ENCODE measurements at places on chromosomes 11 and 22.

DNA sequence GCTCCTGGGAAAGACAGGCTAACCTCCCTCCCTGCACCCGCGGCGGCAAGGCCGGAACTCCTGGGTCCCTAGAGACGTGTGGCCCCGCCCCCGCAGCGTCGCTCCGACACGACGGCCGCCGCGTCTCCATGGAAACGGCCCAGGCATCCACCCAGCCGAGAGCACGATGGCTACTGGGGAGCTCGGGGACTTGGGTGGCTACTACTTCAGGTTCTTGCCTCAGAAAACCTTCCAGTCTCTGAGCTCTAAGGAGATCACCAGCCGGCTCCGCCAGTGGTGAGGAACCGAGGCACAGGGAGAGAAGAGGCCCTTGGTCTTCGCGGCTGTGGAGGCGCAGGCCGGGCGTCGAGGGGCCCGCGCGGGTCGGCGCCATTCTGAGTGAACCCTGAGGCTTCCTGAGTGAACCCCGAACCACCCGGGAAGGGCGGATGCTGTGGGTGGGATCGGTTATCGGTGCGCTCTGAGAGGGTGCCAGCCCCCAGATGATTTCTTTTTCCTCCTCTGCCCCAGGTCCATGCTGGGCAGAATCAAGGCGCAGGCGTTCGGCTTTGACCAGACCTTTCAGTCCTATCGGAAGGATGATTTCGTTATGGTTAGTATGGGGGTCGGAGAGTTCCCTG is at the start of gene CFAP300:
Gene CFAP300, plus strand, starts transcription at position 133 of the 620 bp plus-strand sequence. Its CDS starts 34 bp downstream, at position 167.
- no peak for DNase-seq

- no peak for DNase-seq
These were observed 2.0 kb upstream of the TCIRG1 start for GRCh38 chr11:68036717-68037239.

DNA sequence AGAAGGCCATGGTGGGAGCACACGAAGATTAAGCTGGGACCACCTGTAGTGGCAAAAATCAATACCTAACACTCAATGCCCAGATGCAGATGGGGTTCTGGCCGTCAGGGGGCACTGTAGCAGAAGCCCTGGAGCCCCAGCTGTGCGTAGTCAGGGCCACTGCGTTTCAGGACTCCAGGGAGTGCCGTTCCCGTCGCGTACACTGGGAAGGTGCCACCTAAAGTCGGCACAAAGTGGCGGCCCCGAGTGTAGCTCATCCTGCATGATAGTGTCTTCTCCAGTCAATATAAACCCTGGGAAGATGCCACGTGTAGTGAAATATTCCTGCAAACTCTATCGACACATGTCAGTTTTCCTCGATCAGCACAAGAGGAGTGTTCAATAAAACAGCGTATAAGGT is 123.8 kb upstream of the NTM start:
- DNase-seq = no peak

DNA sequence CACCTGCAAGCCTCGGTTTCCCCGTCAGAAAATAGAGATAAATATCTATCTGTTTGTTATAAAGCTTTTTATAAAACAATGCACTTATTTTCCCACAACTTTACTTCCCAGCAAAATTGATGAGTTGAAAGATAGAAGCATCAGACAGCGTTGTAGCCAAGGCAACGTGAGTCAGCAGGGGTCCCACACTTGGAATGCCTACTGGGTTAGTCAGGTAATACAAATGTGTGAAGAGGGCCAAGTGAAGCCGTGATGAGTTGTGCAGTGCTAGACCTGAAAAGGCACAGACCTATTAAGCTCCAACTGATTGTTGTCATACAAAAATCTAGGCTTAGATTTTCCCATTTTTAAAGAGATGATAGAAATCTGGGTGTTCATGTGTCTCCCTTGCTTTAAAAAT is 118.7 kb downstream of the PGR start:
- DNase-seq = no peak

DNA sequence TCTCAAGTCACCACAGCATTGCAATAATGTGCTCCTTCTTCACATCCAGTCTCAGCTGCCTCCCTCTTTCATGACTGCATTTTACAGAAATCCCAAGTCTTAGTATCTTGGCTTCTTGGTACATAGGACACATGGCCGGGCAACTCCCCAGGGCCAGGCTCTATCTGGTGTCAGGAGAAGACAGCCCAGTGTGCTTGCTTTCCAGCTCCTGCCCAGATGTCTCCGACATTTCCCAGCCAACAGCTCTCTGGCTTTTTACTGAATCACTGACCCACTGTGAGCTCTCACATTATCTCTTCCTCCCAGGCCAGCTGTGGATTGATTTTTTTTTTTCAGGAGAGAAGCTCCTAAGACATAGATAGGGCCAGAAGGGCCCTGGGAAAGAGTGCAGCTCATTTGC is 346.0 kb upstream of the C11orf87 start:
- no peak for DNase-seq

DNA sequence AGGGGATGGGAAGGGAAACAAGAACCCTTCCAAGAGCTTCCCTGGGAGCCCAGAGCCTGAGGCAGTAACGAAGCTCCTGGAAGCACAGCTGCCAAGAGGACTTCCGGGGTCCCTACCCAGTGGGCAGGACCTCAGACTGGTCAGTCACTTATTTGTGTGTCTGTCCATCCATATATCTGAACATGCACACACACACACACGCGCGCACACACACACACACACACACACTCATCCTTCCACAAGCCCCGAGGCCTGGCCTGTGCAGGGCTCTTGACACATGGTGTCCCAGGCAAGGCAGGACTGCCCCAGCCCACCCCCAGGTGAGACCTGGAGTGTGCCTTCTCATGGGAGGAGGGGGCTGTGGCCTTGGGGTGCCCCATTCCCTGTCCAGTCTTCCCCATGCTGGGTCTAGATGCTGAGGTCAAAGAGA is 44.9 kb downstream of the IGLL5 start:
- DNase-seq = no peak

DNA sequence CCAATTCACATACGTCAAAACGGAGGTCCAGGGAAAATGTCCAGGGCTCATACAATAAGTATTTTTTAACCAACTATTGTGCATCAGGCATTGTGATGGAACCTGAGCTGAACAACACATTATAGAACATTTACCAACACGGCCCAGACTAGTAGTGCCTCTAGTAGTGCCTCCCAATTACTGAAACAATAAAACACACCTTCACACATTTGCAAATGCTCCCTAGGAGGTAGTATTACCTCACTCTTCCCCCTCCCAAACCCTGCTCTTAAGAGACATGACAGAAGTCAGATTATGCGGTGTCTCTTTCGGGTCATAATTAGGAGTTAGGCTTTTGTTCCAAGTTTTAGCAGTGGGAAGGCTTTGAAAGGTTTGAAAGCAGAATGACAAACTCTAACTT is 61.1 kb downstream of the PAK1 start:
- DNase-seq = no peak

- DNase-seq = no peak
These were observed 43.3 kb downstream of the CABIN1 start for GRCh38 chr22:24054356-24054755.

GRCh38 chr11:125304136-125304535 is 139.6 kb downstream of the PKNOX2 start:
- DNase-seq = no peak

DNA sequence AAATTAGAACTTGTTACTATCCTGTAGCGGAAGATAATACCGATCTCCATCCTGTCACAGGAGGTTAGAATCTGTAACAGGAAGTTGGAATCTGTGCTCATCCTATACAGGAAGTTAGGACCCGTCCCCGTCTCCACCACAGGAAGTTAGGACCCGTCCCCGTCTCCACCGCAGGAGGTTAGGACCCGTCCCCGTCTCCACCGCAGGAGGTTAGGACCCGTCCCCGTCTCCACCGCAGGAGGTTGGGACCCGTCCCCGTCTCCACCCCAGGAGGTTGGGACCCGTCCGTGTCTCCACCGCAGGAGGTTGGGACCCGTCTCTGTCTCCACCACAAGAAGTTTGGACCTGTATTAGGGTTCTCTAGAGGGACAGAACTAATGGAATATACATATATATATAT is 52.2 kb downstream of the FBLN1 start:
- no peak for DNase-seq

DNA sequence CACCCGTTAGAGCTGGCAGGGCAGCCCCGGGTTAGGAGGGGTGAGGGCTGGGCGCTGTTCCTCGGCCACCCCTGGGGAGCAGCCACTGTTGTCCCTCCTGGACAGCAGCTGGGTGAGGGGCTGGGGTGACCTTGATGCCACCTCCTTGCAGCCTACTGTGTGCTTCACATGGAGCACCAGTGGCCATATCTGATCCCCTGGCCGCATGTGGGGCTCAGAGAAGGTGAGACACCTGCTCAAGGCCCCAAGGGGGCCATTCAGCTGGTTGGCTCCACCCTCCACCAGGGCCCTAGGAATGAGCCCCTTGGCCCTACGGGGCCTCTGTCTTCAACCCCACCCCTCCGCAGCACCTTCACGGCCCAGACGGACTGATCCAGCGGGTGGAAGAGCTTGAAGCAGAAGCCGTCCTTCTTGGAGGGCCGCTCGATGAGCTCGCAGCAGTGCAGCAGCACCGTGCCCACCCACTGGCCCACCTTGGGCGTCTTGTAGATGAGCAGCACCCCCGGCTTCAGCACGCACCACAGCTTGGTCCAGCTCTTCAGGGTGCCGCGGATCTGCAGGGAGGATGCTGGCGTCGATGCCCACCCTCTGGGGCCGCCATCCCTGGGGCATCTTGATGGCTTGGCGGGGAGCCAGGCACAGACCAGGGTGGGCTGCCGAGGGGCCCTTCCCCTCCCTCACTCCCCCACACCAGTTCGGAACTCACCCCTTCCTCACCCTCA is 44.9 kb downstream of the OSBPL5 start:
- no peak for DNase-seq

- no peak for DNase-seq
These were observed 15.0 kb downstream of the CLDN5 start for GRCh38 chr22:19509191-19509590.

DNA sequence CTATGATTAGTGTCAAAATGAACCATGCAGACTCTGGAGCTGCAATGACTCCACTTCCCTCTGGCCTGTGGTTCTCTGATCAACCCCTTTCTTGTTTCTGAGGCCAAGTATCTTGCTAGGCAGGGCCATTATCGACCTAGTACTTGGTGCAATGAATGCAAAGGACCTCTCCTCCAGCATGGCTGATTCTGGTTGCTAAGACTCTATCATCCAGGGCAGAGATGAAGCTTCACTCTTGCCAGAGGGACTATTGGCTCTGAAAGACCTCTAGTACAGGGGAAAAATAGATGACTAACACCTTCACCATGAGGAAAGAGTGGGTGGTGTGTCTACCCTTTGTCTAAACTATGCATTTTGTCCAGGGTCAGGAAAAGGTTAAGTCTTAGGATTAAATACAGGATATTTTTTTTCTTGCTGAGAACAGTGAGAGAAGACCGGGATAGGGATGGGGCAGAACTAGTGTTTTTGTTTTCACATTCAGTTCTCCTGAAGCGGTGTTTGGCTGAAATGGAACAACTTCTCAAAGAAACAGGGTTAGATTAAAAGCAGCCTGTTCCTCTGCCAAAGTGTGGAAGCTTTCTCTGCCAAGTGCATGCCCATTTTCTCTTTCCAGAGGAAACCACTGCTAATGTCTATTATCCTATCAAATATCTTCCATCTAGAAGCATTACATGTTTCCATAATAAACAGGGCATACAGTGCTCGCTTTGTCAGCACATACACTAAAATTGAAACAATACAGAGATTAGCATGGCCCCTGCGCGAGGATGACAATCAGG is 5.0 kb upstream of the MTFP1 start:
- no peak for DNase-seq

DNA sequence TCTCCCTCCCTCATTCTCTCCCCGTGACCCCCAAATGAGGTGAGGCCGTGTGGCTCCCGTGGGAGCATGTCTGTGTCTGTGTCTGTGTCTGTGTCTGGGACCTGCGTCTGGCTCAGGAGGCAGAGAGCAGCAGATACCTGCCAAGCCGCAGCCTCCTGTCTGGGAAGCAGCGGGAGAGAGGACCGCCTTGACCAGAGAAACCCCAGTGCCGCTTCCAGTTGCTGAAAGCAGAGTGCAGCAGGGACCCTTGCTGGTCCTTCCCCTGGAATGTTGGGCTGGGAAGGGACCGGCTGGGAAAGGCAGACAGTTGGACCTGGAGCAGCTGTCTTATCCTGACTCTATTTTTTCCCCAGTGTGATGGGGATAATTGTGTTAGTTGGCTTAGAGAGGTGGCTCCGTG is 525 bp downstream of the CSDC2 start:
- no peak for DNase-seq

DNA sequence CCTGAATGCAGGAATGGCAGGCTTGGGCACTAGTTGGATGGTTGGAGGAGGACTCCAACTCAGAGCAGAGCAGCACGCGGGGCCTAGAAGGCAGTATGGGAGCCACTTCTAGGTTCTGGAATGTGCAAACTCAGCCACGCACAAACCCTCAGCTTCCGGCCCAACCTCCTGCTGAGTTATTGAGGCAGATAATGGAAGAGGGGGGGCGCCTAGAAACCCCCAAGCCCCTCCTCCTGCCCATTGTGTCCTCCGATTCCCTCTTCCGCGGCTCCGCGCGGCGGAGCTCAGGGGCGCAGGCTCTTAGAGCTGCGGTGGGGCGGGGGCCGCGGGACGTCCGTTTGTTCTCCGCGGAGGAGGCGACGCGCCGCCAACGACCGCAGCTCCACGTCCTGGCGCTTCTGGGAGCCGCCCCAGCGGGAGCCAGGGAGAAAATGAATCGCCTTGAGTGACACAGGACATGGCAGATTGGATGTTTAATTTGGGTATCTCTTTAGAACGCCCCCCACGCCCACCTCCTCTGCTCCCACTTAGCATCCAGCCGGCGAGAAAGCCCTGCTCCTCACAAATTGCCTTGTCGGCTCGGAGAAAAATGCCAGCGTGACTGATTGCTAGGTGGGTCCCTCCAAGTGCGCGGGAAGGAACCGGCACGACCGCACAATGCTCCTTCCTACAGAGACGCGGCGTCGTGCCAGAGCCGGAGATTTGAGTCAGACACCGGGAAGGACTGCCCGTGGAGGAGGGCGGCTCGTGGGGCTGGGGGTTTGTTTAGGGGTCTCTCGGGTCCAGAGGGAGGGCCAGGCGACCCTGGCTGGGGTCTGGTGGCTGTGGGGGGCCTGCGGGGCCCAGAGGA is 144.6 kb downstream of the NECTIN1 start:
- no peak for DNase-seq

GRCh38 chr11:113907152-113907551 is 2.6 kb downstream of the HTR3B start:
- DNase-seq = no peak

DNA sequence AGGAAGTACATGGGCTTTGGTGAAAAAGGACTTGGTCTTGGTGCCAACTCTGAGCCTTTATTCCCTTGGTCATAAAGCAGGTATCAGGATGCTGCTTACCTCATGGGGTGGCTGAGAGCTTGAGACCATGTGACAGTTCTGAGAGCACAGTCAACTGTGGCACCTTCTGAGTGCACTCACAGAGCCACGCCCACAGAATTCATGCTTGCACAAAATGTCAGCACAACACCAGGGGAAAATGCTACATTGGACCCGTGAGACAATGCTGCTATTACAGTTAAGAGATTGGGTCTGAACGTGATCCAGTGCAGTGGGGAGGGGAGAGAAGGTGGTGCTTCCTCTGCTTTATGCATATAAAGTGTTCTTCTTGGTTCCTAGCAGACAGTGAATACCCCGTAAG is 79.5 kb upstream of the SPON1 start:
- no peak for DNase-seq

GRCh38 chr11:1222491-1223345 is at the start of gene MUC5B:
Gene MUC5B, plus strand, starts transcription at chr11:1223066. Its CDS starts 58 bp downstream, at chr11:1223124.
- DNase-seq = no peak

Measured in T-helper 22 cell (primary cell).